ENCODE measurements at places on chromosomes 1 and 21.

DNA sequence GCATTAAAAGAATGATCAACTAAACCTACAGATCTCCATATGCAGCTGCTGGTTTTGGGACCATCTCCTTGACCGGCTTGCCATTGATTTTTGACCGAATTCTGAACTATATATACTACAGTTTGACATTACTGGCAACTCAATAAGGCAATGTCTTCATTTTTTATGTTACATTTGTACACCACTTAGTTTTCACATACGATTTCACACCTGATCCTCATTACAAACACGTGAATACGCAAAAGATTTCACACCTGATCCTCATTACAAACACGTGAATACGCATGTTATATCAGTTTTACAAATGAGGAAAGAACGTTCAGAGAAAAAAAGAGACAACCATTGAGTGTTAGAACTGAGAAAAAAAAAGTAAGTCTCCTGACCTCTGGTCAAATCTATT is 1.1 kb downstream of the SASS6 start:
- no peak for DNase-seq

DNA sequence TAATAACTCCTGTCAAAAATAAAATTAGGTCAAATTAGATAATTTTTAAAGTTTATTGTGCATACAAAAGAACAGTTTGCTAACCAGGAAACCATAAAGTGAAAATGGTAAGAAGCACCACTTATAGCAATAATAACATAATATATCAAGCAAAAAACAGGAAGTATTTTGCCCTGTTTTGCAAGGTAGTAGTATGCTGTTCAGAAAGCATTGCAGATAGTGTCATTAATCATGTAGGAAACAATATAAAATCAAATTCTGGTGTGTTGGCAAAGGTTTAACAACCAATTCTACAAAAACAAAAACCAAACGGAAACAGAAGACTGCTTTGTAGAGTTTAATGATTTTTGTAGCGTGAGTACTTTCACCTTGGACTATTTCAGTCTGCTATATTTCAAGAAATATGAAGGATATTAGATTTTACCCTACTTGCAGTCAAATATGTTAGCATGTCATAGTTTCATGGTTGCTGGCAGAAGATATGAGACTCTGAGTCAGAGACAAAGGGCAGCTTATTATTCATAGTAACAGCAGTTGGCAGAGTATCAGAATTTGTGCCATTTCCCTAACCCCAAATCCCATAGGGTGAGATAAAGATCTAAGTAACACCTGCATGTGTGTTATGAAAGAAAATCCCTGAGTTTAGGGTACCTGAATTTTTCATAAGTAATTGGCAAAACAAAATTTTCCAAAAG is 729.0 kb upstream of the BRINP3 start:
- DNase-seq = no peak

DNA sequence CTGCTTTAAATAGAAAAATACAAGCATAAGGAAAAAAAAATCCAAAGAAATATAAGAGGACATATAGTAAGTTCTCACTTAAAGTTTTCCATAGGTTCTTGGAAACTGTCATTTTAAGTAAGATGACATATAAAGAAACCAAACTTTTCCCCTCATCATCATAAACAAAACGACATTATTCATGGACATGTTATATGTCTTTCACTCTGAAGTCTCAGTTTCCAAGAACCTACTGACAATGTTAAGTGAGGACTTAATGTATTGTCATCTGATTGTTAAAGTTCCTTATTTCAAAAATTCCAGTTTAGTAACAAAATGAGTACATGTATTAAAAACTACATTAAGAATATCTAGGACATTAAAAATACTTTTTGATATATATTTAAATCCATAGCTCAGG is 69.6 kb upstream of the GFI1 start:
- no peak for DNase-seq

- no peak for DNase-seq
Observed at GRCh38 chr1:163250382-163250974, 47.8 kb upstream of the RGS5 start.

DNA sequence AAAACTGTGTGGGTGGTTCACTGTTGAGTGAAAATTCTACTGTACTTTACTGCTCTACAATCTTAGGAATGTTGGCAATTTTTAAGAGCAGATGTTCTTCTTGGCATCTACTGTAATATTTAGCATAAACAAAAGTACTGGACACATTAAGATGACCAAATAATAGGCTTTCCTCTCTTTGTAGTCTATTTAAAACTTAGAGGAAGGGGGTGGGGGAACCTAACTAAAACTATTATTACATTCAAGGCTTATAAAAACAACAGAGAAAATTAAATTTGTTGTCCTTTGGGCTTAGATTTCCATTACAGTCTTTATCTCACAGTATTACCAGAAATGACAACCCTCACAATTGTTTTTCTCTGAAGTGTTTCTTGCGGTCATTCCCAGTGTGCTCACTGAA is 181.2 kb downstream of the PLPPR4 start:
- no peak for DNase-seq

All from stimulated activated CD8-positive, alpha-beta memory T cell treated with anti-CD3 and anti-CD28 coated beads, Interleukin-15, amount 100 ng/mL, for 4 hours (primary cell).